ENCODE measurements at places on chromosomes 16 and 17.

DNA sequence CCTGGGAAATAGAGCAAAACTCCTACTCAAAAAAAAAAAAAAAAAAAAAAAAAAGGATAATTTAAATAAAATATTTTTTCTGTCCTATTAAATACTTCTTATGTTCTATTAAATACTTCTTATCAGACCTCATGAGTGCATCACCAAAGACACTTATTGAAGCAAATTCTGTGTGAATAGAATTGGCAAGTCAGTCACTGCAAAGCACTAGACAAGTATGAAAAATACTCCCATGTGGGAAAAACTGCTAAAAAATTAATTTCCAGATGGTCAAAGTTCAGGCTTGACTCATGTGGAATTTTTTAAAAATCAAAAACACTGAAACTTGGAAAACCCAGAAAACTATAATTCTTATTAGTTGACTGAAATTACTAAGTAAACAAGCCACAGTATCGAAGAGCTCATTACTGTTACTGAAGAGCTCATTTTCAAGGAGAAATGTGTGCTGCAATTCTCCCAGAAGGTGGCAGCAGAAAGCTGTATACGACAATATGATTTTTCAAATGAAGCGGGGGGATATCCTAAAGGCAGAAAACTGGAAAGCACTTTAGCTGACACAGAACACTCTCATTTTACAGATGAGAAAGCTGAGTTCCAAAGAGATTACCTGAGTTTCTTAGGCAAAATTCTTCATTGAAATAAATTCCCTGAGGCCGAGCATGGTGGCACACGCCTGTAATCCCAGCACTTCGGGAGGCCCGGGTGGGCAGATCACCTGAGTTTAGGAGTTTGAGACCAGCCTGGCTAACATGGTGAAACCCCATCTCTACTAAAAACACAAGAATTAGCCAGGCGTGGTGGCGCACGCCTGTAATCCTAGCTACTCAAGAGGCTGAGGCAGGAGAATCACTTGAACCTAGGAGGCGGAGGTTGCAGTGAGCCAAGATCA lies 15.9 kb upstream of the FBXO47 start:
- peak; percentile 54 for DNase-seq

DNA sequence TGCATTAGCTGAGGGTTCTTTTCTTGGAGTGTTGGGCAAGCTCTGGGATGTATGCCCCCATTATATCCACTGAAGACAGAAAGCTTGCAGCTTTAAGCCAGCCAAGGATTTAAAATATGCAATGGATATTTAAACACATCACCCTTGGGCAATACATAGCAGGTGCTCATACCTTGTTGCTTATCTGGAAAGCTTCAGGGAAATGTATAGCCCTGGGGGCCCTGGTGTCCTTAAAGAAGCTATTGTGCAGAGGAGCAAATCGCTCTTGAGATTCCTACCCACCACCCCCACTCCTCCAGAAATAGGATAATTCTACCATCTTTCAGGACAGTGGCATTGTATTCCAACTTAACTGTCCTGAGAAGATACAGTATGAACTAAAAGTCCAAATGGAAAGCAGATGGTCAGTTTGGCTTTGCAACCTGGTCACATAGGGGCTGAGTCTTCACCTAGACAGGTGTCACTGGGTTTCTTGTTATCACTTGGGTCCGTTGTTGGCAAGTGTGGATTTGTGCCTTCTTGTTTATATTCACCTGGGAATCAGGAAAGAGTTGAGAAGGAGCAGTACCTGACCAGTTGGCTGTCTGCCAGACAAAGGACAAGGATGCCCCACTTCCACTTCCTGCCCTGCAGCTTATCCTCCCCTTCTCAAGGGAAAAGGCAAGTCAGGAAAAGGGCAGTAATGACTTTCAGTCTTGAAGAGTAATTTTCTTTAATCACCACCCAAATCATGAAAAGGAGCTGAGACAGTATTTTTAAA lies 3.4 kb downstream of the ANKRD40CL start:
- no peak for DNase-seq

GRCh38 chr17:59409336-59410048 lies 78.0 kb downstream of the YPEL2 start:
- DNase-seq, result no peak

DNA sequence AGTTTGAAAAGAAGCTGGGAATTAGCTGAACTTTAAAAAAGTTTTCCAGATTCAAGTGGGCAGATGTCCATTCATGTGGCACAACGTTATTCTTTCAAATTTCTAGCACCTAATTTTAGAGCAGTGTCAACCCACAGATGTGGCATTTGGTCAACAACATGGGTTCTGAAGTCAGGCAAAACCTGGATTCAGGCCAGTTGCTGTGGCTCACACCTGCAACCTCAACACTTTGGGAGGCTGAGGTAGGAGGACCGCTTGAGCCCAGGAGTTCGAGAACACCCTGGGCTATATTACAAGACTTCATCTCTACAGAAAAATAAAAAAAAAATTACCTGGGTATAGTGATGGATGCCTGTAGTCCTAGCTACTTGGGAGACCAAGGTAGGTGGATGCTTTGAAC lies 380.2 kb upstream of the SALL1 start:
- no peak for DNase-seq

DNA sequence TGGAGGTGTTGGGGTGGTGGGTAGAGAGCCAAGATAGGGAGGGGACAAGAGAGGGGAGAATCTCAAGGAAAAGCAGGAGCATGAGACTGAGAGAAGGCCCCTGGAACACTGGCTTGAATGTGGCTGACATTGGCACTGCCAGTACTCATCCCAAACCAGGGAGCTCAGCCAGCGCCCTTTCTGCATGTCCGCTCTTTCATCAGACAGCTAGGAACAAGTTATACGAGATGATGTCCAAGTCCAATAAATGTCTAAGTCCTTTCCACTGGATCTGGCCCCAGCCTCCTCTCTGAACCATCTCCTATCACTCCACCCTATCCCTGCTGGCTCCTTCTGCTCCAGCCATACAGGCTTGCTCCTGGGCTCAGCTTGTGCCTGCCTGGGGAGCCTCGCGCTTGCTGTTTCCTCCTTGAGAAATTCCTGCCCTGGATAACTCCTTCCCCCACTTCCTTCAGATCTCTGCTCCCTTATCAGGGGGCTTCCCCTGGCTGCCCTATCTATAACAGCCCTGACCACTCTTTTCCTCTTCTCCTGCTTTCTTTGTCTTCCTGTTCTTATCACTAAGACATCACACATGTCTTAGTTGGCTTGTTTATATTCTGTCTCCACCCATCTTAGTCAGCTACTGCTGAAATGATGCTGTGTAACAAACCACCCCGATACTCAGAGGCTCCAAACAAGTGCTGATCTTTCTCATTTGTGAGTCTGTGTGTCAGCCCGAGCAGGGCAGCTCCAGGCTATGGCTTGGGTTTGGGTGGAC lies 37.1 kb upstream of the MEOX1 start:
- no peak for DNase-seq

DNA sequence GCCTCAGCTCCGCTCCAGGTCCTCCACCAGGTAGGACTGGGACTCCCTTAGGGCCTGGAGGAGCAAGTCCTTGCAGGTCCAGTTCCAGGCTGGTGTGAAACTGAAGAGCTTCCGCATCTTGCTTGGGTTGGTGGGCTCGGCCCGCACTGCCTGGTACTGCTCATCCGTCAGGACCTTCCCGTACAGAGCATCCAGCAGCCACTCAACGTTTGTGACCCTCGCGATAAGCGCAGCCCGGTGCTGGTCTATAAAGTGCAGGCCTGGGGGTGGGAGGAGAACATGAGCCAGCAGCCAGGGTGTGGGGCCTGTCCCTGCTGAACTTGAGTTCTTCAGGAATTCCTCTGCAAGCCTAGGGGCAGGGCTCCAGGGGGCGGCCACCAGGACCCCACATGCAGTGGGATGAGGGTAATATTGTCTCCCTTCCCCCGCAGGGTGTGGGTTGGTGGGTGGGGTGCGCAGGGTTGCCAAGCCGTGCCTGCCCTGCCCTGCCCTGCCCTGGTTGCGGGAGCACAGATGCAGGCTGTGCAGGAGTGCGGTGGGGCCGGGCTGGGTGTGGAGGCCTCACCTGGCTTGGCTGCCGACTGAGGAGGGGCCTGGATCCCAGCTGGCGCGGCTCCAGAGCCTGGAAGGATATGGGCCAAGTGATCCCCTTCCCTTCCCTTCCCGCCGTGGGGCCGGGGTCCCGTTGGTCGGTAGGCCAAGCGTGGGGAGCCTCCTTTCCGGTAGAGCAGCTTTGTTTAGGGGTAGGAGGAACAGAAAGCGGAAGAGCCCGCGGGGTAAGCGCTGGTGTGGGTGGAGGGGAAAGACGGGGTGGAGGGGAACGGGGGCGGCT lies 762 bp downstream of the PYCARD start:
- DNase-seq, result no peak

- no peak for DNase-seq
Measured at GRCh38 chr17:49848019-49848473, at the start of gene TAC4. Gene TAC4 (minus strand): TSS chr17:49848069. CDS start chr17:49848017, 52 bp downstream.

- no peak for DNase-seq
Measured at GRCh38 chr17:38403491-38403890, 24.8 kb upstream of the ARHGAP23 start.

DNA sequence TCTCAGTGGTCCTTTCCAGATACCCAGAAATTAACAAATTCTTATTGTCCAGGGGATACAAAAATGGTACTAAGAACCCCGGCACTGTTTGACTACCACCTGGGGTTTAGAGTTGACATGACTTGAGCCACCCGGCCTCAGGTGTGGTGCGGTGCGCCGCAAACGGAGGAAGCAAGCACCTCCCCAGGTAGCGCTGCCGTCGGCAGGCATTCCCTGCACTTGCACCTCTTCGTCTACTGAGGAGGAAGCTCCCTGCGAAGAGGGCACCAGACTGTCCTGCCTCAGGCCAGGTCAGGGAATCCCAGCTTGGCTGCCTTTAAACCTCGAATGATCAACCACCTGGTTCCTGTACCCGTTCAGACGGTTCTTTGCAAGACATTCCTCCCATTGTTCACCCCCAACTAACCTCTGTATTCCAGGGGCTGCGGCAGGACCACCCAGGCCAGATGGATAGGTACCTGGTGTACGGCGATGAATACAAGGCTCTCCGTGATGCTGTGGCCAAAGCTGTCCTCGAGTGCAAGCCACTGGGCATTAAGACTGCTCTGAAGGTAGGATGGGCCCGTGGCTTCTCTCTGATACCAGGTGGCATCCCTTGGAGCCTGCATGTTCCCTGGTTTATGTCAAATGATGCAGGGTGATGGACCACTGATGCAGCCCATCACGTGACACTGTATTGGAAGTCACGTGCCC lies 40.8 kb upstream of the ENDOV start:
- DNase-seq, result no peak

GRCh38 chr16:66289051-66289680 lies 77.3 kb upstream of the CDH5 start:
- DNase-seq, result no peak

- no peak for DNase-seq
Measured at GRCh38 chr17:19720631-19721426, 4.4 kb upstream of the SLC47A2 start.

GRCh38 chr17:78745407-78746088 lies 36.5 kb downstream of the CYTH1 start:
- peak; percentile 33 for DNase-seq
